ENCODE measurements at places on chromosomes 16 and 17.

DNA sequence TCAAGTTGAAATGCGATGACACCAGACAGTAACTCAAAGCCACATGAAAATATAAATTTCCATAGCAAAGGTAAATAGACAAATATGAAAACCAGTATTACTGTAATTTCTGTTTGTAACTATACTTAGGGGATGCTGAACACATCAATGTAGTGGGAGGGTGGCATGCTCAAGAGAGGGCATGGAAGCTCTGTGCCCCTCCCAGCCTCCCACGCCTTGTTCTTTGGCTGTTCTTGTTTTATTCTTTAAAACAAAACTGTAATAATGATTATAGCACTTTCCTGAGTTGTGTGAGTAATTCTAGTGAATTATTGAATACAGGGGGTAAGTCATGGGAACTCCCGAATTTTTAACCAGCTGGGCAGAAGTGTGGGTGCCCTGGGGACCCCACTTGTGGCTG, 11.0 kb upstream of the GPT2 start:
- DNase-seq: no peak

DNA sequence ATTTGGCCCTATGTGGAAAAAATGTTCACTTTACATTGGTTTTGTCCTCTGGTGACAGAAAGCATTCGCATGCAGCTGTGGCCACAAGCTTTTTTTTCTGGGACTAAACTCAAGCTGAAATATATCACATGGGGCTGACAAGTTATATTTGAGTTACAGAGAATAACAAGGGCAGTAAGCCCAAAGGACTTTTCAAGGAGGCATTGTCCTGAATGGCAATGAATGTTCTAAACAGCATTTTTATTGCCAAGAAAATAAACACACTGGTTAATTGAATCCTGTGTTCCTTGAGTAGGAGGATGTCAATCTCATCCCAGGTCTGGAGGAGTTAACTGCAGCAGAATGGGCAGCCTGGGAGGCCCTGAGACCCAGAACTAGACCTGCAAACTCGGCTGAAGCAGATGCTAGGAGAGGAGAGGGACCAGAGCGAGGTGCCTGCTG, 114.5 kb downstream of the COPRS start:
- DNase-seq: no peak

GRCh38 chr17:82101301-82101715, 3.3 kb upstream of the FASN start:
- no peak for DNase-seq

GRCh38 chr16:83713597-83713996, 94.2 kb upstream of the HSBP1 start:
- no peak for DNase-seq

GRCh38 chr17:37502009-37502936, 12.6 kb downstream of the DUSP14 start:
- no peak for DNase-seq

- no peak for DNase-seq
Measured at GRCh38 chr17:17313350-17313991, 10.3 kb downstream of the NT5M start.

- DNase-seq: no peak
Measured at GRCh38 chr16:21646721-21647561, 5.5 kb downstream of the IGSF6 start.

- DNase-seq: no peak
Measured at GRCh38 chr16:24935336-24935735, 79.8 kb downstream of the ARHGAP17 start.

- peak; percentile 51 for DNase-seq
Measured at GRCh38 chr17:38349097-38349730, 2.4 kb upstream of the SOCS7 start.

GRCh38 chr17:74040291-74040690, 163.2 kb upstream of the RPL38 start:
- no peak for DNase-seq

DNA sequence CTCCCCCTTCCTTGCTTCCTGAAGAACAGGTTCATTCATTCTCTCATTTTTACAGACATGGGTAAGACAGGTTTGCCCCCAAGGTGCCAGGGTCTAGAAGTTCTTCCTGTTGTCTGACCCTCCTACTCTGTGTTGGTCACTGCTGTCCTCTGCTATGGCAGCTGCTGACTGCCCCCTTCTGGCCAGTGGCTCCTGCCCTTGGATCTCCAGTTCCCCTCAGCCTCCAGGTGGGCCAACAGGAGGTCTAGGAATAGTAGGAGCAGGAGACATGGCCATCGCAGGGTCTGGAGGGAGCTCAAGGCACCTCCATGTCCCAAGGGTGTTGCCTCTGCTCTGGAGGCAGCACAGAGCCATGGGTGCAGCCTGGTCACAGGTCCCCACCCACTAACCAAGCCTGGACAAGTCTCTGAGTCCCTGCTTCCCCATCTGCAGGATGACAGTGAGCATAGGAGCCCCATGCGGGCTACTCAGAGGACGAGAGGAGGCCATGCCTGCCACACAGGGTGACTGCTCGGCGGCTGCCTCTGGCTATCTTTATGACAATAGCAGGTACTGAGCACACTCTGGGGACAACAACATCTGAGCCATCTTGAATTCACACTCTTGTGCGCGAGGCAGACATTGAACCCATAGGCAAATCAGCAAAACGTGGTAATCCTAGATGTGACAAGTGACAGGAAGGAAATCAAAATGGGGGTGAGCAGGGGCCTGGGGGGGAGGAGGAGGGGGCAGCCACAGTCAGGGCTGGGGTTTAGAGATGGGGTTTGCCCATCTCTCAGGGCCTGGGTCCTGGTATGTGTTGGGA, 27.0 kb upstream of the NXPH3 start:
- peak; percentile 65 for DNase-seq

DNA sequence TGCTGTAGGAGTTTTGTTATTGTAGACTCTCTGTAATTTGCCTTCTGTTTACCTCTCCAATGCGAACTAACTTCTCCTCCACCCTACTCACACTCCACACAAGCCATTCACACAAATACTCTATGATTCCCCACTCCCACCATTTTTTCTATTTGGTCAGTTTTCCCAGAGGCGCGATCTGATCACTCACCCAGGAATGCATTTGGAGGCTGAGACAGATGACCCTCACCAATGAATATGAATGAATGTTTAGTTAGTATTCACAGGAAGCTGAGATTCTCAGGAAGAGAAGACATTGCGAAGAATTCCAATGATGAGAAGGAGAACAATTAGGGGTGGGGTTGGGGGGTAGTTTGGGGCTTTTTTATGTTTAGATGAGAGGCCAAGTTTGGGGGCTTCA, 10.5 kb upstream of the ANKFN1 start:
- no peak for DNase-seq

DNA sequence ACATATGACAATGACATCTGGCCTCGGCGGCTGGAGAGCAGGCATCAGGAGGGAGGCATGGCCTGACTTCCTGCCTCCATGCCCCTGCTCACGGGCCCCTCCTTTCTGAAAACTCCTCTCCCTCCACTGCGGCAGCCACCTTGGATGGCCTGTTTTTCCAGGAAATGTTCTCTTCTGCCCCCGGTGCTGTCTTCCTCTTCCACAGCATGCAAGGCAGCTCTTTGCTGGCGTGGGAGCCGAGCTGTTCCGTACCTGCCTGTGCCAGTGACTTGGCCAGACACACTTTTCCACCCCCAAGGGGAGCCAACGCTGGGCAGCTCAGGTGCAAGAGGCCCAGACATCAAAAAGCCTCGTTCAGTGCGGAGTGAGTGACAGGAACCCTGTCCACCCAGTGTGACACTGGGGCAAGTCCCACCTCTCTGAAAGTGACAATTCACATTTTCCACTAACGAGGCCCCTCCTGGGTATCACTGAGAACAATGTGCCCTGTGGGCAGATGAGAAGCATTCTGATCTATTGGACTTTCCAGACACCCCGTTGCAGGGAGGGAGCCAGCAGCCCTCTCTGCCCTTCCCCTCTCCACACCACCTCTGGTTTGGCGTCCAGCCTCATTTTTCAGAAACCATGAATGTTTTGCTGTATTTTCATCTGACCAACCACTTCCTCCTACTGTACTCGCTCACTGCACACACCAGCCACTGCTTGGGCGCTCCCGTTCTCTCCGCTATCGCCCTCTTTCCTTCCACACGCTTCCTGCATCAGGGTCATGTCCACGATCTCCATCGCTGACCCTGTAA, 31.2 kb downstream of the NSMCE1 start:
- DNase-seq: peak; percentile 65

- DNase-seq: no peak
Measured at GRCh38 chr16:58741976-58742375, 7.9 kb upstream of the GOT2 start.

DNA sequence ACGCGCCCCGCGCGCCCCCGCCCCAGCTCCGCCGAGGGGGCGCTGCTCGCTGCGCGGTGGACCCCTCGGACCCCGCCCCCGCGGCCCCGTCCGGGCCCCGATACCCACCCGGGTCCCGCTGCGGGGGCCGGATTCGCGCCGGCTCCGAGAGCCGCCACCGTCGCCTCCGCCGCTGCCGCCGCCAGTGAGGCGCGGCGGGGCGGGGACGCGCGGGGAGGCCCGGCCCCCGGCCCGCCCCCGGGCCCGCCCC, at the start of gene TBC1D16:
TSS of gene TBC1D16 (minus strand) at position 186 of the 250 bp plus-strand sequence. CDS start 22,325 bp downstream, outside the sequence.
- no peak for DNase-seq

- DNase-seq: peak; percentile 58
Measured at GRCh38 chr17:50842506-50843149, 7.2 kb downstream of the WFIKKN2 start.

GRCh38 chr16:79276501-79276900, 324.0 kb downstream of the MAF start:
- no peak for DNase-seq

GRCh38 chr16:10141671-10142070, 40.6 kb downstream of the GRIN2A start:
- DNase-seq: no peak

GRCh38 chr16:11985250-11985649, 8.7 kb downstream of the SNX29 start:
- no peak for DNase-seq

- no peak for DNase-seq
Measured at GRCh38 chr16:67542464-67542863, 13.8 kb downstream of the RIPOR1 start.

GRCh38 chr16:20243731-20244281, 83.5 kb downstream of the GP2 start:
- no peak for DNase-seq

DNA sequence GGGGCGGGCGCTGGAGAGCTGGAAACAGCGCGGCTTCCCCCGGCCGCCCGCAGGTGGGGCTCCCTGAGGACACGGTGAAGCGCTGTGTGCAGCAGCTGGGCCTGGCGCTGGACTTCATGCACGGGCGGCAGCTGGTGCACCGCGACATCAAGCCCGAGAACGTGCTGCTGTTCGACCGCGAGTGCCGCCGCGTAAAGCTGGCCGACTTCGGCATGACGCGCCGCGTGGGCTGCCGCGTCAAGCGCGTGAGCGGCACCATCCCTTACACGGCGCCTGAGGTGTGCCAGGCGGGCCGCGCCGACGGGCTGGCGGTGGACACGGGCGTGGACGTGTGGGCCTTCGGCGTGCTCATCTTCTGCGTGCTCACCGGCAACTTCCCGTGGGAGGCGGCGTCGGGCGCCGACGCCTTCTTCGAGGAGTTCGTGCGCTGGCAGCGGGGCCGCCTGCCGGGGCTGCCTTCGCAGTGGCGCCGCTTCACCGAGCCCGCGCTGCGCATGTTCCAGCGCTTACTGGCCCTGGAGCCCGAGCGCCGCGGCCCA, 27.8 kb downstream of the SBK1 start:
- DNase-seq: no peak

GRCh38 chr17:4499431-4500190, 930 bp downstream of the SPNS2 start:
- DNase-seq: no peak

- DNase-seq: no peak
Measured at GRCh38 chr16:1461146-1461545, 13.7 kb downstream of the CLCN7 start.

GRCh38 chr17:62757500-62757951, 50.6 kb downstream of the MARCHF10 start:
- no peak for DNase-seq

DNA sequence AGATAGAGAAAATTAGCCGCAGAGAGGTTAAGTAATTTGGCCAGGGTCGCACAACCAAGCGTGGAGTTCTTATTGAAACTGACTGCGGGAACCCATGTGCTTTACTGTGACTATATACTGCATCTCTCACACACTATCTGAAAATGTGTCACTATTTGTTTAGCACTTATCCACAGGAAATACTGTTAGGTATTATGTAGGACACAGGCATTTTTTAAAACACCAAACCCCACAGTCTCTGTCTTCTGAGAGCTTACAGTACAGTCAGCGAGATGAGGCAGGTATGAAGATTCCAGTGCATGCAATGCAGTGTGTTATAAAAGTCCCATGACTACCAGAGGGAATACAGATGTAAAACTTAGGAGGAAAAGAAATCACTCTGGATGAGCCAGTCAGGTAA, 11.3 kb downstream of the RBL2 start:
- no peak for DNase-seq

GRCh38 chr17:82424001-82424862, 5.8 kb upstream of the OGFOD3 start:
- no peak for DNase-seq

DNA sequence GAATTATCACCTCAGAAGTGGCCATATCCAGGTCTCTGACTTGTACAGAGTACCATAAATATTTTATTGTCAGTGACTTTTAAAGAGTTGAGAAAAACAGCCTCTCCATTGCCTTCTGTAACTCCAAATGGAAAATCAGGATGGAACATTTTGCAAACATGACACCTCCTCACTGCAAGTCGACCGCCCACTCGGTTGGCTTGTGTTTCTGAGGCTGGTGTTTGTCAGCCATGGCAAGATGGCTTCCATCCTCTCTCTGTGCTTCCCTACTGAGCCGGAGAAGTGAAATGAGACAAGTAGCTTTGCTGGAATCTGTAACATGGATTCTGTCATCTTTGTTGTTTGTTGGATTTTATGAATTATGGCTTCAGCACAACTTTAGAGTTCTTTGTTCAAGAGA, 172.8 kb downstream of the RBFOX1 start:
- no peak for DNase-seq

GRCh38 chr16:67781565-67781921, 24.8 kb downstream of the RANBP10 start:
- no peak for DNase-seq

- DNase-seq: no peak
Measured at GRCh38 chr16:4922721-4923342, 14.1 kb downstream of the PPL start.

DNA sequence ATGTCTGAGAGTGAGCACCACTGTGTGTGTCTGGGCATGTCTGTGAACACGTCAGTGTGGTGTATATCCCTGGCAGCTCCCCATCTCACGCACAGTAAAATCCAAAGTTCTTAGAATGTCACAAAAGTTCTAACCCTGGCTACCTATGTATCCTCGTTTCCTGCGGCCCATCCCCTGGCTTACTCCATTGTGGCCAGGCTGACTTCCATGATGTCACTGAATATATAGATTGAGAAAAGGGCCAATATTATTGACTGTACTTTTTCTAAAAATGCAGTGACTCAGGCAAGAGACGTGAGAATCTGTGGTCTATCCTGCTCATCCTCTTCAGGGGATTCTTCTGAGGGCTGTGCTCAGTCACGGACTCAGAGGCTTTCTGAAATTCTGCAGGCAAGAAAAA, 963 bp upstream of the METTL22 start:
- no peak for DNase-seq

- DNase-seq: no peak
Measured at GRCh38 chr16:48909231-48909630, 299.3 kb upstream of the N4BP1 start.

GRCh38 chr17:79789943-79790804, 6.7 kb downstream of the CBX8 start:
- no peak for DNase-seq

All from ascending aorta (tissue), 2 donors.